Chondrocyte (in vitro differentiated cells): ENCODE measurements at places on chromosomes 16 and 17. TPM values are rescaled to one million over a fixed set of nuclear protein-coding genes. Genes with fewer than 3 reads are reported as not detected.

The POLR2C gene
- 38.6 to 53.0 TPM (median 44.8 TPM) in 3 replicates for total RNA-seq

The CES1 gene
- not detected in 3 replicates for total RNA-seq

The FBXW10B gene
- 0.94 to 1.1 TPM (median 1.0 TPM) in 3 replicates for total RNA-seq

The CX3CL1 gene
- total RNA-seq: 11.2 to 47.9 TPM (median 46.0 TPM) in 3 replicates

The SMIM36 gene
- total RNA-seq: not detected in 3 replicates

The TBC1D3I gene
- total RNA-seq: 0.58 to 0.60 TPM in 2 of 3 replicates, not detected in the other

The PRCD gene
- total RNA-seq: 0.55 to 1.0 TPM (median 0.92 TPM) in 3 replicates

The CCT6B gene
- total RNA-seq: 2.1 to 3.0 TPM (median 2.1 TPM) in 3 replicates

The IGFBP4 gene
- 351 to 496 TPM (median 486 TPM) in 3 replicates for total RNA-seq

The SPATA32 gene
- total RNA-seq: not detected in 3 replicates

The HYDIN gene
- not detected in 3 replicates for total RNA-seq

The SPPL2C gene
- total RNA-seq: not detected in 3 replicates

The LHX1 gene
- not detected in 3 replicates for total RNA-seq

The KRTAP9-4 gene
- total RNA-seq: not detected in 3 replicates

The SDR42E1 gene
- total RNA-seq: not detected in 3 replicates

The CHST4 gene
- total RNA-seq: not detected in 3 replicates

The INCA1 gene
- total RNA-seq: 0.74 to 1.5 TPM (median 0.85 TPM) in 3 replicates

The MYLK3 gene
- total RNA-seq: 0.05 to 0.65 TPM (median 0.32 TPM) in 3 replicates

The DUXB gene
- total RNA-seq: not detected in 3 replicates

The TLCD3A gene
- 26.8 to 28.2 TPM (median 27.2 TPM) in 3 replicates for total RNA-seq

The FBXO39 gene
- not detected in 3 replicates for total RNA-seq

The SULT1A3 gene
- total RNA-seq: 14.1 to 16.6 TPM (median 14.7 TPM) in 3 replicates

The KCTD5 gene
- 27.3 to 29.7 TPM (median 27.4 TPM) in 3 replicates for total RNA-seq

The NME3 gene
- 51.0 to 62.9 TPM (median 53.8 TPM) in 3 replicates for total RNA-seq

The PIGQ gene
- total RNA-seq: 34.1 to 57.1 TPM (median 37.3 TPM) in 3 replicates

The KRT36 gene
- not detected in 3 replicates for total RNA-seq

The SYT17 gene
- total RNA-seq: 0.46 to 0.97 TPM (median 0.60 TPM) in 3 replicates

The TPSAB1 gene
- total RNA-seq: not detected in 3 replicates

The CHST6 gene
- total RNA-seq: 6.3 to 7.1 TPM (median 6.7 TPM) in 3 replicates

The DNAH2 gene
- not detected in 3 replicates for total RNA-seq

The PSME3IP1 gene
- 51.3 to 65.5 TPM (median 56.8 TPM) in 3 replicates for total RNA-seq

The ZNF319 gene
- total RNA-seq: 9.2 to 12.0 TPM (median 11.9 TPM) in 3 replicates

The TERB1 gene
- total RNA-seq: not detected in 3 replicates

The TBC1D3D gene
- total RNA-seq: 0.27 TPM in 1 of 3 replicates, not detected in the others

The KRTAP16-1 gene
- total RNA-seq: not detected in 3 replicates

The SLC6A4 gene
- total RNA-seq: not detected in 3 replicates

The CDK3 gene
- total RNA-seq: 6.3 to 7.1 TPM (median 6.7 TPM) in 3 replicates

The C16orf54 gene
- not detected in 3 replicates for total RNA-seq

The PERCC1 gene
- total RNA-seq: not detected in 3 replicates
